ENCODE measurements at places on chromosomes 3 and 15.

DNA sequence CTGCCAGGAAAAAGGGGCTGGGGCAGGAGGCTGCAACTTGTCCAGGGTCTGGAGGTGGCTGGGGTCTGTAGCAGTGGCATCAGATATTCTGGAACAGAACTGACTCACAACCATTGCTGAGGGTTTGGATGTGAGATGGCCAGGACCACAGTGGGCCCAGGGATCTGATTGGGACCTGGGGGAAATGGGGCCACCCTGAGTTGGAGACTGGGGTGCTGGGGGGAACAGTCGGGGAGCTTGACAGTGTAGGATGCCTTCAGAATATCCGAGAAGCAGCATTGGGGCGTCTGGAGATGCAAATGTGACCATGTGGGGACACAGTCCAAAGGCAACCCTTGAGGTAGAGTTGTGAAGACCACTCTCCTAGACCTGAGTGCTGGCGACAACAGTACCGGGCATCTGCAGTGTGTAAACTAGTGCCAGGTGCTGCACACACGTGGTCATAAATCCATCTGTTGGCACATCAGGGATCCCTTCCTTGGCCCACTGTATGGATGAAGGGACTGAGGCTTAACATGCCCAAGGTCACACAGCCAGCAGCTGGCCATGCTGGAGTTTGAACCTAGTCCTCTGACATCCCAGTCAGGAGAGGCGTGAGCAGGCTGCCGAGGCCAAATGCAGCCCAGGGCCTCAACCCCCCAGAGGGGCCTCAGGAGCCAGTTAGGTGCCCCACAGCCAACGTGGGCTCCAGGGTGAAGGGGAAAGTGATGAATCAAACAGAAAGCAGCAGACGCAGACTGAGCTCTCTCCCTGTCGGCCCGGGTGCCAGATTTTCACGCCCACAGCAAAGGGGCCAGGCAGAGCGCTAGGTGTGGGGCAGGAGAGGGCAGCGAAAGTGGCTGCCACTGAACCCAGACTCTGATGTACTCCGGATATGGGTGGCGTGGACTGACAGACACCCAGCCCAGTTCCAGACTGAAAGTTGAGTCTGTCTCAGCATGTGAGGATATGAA, 18.8 kb downstream of the HEMK1 start:
- no peak for DNase-seq

DNA sequence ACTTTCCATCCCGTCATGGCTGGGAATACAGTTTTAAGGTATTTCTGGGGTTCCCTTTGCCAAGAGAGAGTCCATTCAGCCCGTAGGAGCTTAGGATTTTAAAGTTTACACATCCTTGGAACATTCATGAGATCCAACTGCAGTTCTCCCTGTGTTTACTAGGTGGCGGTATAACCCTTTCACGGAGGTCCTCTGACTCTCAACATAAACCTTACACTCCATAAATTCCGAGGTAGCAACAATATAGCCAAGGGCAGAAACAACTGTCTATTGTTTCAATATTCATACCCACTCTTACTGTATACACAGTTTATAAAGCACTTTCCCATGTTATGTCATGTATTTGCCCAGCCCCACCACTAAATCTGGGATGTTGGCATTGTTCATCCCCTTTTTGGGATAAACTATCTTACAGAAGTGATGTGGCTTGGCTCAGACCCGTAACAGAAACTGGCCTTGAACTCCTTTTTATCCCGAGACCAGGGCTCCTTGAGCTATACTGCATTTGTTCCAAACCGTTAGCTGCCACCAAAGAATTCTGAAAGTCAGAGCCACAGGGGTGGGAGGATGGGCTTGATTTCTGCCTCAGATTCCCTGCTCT, 69.2 kb upstream of the COL6A5 start:
- DNase-seq: peak; percentile 65

GRCh38 chr15:70477750-70478250, 285.6 kb downstream of the UACA start:
- DNase-seq: no peak

- DNase-seq: no peak
These were observed 492.4 kb downstream of the MCTP2 start for GRCh38 chr15:94723801-94724200.

- DNase-seq: peak; percentile 76
These were observed 17.8 kb downstream of the SPATA12 start for GRCh38 chr3:57078344-57078634.

DNA sequence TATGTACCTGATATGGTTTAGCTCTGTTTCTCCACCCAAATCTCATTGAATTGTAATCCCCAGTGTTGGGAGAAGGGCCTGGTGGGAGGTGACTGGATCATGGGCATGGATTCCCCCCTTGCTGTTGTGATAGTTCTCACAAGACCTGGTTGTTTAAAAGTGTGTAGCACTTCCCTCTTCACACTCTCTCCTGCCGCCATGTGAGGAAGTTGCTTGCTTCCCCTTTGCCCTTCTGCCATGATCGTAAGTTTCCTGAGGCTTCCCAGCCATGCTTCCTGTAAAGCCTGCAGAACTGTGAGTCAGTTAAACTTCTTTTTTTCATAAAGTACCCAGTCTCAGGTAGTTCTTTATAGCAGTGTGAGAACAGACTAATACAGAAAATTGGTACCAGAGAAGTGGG, 93.1 kb downstream of the C3orf70 start:
- DNase-seq: no peak

DNA sequence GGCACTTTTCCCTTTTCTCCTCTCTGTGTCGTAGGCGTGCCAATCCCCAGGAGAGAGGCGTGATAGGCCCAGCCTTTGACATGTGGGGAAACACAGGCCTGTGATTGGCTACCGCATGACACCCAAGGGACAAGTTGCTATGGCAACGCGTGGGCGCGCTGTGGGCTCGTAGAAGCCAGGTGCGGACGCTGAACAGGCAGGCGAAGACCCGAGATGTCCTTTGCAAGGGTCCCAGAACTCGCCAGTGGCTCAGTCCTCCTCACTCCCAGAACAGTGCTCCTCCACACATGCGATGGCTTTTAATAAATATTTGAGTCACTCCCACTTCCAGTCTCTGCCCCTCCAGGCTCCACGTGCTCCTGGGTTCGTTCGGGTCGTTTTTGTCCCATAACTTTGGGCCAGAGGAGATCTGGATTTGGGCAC, 4.2 kb downstream of the SLC51B start:
- DNase-seq: peak; percentile 96

DNA sequence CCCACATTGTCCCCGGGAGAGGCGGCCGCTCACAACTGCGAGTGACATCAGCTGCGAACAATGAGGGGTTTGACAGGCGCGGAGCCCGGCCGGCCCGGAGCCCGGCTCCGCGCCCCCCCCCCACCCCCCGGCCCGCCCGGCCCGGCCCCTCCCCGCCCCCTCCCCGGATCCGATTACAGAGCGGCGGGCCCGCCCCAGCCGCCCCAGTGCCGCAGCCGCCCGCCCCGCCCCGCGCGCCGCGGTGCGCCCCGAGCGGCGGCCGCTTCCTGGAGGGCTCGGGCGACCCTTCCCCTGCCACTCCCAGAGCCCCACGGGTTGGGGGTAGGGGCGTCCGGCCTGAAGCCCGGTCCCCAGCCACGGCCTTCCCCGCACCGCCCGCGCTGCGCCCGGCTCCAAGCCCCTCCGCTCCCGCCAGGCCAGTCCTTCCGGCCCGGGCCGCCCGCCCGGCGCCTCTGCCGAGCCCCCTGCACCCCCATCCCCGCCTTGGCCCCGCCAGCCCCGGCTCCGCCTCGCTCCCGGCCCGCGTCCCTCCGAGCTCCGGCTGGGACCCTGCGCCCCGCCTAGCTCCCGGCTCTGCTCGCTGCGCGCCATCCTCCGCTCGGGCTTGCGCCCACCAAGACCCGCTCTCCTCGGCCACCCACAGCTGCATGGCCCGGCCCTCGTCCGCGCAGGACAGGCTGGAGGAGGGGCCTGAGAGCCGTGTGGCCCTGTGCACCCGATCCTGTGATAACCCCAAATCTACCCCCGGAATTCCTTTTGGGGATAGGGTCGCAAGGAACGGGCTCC, at the start of gene PCBP4:
Gene PCBP4, minus strand, starts transcription at position 71 of the 786 bp plus-strand sequence. CDS start 6,214 bp downstream, outside the sequence.
- peak; percentile 88 for DNase-seq

GRCh38 chr3:148044151-148044550, 635.0 kb downstream of the ZIC1 start:
- no peak for DNase-seq

DNA sequence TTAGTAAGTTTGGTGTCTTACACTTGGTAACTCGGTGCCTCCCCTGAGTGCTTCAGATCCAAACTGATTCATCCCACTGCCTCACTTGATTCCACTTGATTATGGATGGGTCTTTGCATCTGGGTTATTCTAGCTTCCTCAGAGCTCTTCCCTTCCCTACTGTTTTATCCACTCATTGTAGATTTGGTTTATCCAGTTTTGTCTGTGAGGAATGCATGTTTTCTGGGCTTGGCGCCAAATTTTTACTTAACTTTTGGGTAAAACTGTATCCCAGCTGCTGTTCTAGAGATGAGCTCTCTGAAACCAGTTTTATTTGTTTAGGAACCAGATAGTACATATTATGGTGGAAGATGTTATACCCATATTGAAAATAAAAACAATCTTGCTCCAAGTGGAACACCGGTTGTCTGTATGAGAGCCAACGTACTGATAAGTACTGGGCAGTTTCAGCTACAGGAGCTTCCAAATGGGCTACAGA, 20.9 kb downstream of the RAD54L2 start:
- peak; percentile 31 for DNase-seq

- DNase-seq: peak; percentile 66
These were observed 781 bp upstream of the DAG1 start for GRCh38 chr3:49469037-49469935.

DNA sequence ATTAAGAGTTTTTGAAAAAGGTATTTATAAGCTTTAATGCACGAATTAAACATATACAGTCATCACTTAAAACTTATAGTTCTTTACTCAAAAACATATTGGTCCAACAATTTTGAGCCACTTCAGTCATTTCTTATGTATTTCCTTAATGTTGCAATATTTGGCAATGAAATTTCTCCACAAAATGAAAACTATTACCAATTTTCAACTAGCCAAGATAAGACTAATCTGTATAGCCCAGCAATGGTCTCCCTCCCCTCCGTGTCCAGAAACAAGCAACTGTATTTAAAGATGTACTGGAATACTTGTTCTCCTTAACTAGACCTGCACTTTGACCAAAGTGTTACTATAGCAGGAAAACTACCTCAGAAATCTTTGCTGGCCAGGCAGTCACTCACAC, 9.2 kb downstream of the ARF4 start:
- no peak for DNase-seq

DNA sequence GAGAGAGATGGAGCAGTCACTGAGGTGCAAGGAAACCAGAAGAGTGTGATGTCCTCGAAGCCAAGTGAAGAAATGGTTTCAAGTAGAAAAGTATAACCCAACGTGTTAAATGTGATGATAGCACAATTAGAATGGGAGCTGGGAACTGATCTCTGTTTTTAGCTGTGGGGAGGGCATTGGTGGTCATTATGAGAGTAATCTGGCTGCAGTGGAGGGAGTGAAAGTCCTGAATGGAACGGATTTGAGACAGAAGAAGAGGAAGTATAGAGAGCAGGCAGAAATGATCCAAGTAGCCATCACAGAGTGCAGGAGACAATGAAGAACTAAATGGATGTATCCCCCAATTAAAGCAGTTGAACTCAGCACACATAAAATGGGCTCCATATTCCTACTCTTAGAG, 235.3 kb downstream of the IGSF11 start:
- DNase-seq: no peak

- DNase-seq: no peak
These were observed 81.3 kb downstream of the CADPS start for GRCh38 chr3:62793946-62794345.

- DNase-seq: peak; percentile 88
These were observed 8.6 kb upstream of the RPL29 start for GRCh38 chr3:52004163-52004787.

DNA sequence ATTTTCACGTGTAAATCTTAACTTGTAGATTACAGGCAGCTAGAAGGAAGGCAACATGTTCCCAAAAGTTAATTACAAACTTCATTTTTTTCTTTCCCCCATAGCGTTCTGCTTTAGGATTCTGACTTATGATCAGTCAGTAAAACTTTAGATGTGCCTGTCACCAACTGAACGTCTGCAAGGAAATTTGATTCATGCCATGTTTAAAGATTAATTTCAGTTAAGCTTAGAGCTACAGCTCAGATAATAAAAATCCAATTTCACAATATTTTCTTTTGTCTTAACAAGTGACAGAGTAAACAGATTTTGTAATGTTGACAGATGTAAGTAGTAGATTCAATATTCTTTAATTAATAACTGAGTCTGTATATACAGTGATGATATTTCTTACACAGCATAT, 253.1 kb downstream of the NFKBIZ start:
- DNase-seq: no peak

GRCh38 chr15:47439146-47440111, 277.9 kb upstream of the SEMA6D start:
- peak; percentile 9 for DNase-seq

GRCh38 chr3:128068156-128068620, 16.0 kb downstream of the SEC61A1 start:
- DNase-seq: peak; percentile 77

Measured in SK-N-SH (cell line).